ENCODE measurements at places on chromosomes 3 and 15.

- DNase-seq, result no peak
Measured at GRCh38 chr15:88323976-88324740, 67.6 kb upstream of the NTRK3 start.

DNA sequence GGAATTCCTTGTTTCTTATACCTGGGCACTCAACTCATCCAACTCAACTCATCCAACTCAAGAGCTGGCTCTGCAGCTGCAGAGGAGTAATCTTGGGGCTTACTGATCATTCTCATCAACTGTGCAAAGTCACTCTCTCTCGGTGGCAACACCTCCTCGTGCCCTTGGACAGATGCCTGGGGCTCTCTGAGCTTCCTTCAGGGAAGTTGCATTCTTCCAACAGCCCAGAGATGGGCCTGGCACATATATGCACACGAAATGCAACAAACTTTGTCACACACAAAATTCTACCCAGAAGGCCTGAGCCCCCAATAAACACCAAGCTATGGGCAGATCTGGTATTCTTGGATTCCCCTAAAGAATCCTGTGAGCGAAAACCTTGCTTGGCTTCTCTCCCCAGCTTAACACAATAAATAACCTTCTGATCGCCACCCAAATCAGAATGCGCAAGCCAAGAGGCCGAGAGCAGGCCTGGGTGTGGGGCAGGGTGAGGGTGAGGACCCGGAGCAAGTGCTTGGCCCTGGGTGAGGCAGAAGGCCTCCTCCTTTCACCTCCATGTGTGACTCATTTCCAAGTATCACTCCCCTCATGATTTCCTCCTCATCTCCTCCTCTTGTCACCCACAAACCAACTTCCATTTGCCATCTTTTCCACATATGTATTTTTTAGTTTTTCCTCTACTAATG, 15.4 kb downstream of the TGM5 start:
- DNase-seq, result no peak

DNA sequence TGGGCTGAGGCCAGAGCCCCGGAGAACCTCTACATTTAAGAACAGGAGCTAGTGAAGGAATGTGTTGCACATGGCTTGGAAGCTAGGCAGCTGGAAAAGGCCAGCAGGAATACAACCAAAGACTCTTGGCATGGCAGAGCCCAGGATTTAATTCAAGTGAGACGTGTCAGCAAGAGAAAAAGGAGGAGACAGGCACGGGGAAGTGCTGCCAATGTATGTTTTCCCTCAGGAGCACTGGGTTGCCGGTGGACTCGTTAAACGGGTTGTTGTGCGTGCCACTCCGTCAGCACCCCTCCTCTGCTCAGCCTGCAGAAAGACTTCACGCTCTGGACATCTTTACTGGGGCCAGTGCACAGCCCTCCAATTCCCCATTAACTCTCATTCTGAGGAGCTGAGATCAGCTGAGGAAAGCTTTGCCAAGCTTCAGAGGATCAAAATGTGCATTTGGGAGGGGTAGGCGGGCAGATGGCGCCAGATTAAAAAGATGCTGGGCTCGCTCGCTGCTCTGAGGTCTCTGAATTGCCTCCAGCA, 103.7 kb downstream of the PDZRN3 start:
- no peak for DNase-seq

DNA sequence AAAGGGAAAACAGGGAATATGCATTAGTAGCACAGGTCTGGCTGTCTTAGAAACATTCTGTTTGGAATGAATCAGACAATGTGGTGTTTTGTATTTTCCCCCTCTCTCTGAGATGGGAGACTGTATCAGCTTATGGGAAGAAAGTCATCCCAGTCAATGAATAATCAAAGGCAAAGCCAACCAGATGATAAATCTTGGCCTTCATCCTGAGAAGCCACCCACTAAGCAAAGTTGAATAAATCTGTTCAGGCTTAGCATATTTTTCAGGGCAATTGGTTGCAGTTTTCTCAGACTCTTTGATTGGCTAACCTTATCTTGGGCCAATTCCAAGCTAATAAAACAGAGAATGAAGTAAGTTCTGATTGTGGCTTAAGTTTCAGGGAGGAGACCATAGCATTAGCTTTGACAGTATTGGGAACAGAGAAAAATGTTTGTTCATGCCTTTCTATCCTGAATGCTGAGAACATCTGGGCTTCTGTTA, 63.6 kb upstream of the ARL8B start:
- no peak for DNase-seq

DNA sequence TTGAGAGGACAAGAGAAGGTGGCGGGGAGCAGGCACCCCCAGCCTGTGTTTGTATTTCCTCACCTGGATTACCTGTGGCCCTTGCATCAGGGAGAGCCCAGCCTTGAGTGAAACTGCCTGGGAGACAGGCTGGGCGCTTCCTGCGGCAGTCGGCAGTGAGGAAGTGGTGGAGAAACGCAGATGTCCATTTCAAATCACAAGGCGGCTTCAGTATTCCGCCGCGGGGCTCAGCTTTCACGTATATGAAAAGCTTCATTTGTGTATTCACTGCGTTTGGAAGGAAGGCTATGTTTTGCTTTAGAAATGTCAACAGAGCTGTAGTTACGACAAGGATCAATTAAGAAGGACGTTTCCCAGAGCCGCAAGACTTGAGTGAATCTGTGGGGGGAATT, 167.4 kb upstream of the CTDSPL start:
- DNase-seq, result no peak

DNA sequence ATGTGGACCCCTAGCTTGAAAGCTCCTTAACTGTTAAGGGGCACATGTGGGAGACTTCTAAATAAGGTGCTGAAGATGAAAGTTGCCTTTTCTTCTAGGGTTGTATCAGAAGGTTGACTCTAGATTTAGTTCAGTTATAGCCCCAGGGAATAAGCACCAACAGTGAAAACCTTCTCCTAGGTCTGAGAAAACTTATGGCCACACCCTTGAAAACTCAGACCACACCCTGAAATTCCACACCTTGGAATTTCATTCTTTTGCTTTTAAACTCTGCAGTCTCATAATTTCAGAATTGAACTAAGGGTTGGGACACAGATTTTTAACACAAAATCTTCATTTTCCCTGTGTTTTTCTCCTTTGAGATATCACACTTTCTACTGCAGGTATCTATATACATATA, 355.8 kb upstream of the IL12A start:
- DNase-seq, result no peak

DNA sequence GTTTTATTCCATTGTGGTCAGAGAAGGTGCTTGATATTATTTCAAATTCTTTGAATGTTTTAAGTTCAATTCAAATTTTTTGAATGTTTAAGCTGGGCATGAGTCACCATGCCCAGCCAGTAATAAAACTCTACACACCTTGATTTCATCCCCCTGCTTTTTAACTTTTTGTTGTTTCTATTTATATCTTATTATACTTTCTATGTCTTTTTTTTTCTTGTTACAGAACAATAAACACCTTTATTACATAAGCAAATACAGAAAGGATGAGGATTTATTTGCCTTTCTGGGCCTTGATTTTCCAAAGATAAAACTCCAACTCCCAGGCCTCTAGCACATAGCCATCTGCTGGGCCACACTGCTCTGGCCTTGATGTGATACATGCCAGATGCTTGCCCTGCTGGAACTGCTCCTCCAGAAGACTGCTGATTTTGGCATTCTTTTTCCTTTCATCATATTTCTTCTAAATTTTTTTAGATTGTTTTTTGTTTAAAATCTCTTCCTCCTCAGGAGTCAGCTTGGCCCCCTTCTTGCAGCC, 14.0 kb downstream of the DNAH12 start:
- DNase-seq, result no peak

DNA sequence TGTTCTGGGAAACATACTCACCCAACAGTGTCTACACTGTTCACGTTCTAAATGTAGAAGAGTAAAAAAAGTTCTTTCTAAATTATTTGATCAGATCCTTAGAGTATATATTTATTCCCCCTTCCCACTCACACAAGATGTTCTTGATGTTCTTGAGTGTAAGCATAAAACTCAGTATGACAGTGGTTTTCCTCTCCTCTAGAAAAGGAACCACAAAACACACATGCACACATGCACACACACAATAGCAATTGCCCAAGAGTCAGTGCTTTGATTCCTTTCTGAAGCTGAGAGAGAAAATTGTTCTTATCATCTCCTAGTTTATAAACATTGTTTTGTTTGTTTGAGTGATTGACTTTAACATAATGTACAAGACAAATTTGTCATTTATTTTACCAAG, 123.2 kb upstream of the PHLDB2 start:
- no peak for DNase-seq

DNA sequence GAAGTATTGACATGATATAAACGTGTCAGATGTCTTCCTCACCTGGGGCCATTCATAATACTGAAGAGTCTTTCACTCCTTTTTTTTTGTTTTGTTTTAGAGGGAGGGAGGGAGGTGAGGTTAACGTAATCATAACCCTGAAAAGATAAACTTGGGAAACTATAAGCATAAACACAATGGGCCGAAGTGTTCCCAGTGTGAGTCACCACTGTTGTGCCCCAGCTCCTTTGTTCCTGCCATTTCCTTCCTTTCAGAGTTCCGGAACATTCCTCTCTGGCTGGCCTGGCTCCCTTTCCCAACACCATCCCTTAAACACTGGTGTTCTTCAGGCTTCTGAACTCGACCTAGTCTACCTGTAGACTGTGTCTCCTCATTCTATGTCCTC, 18.6 kb downstream of the PLD1 start:
- DNase-seq, result no peak

DNA sequence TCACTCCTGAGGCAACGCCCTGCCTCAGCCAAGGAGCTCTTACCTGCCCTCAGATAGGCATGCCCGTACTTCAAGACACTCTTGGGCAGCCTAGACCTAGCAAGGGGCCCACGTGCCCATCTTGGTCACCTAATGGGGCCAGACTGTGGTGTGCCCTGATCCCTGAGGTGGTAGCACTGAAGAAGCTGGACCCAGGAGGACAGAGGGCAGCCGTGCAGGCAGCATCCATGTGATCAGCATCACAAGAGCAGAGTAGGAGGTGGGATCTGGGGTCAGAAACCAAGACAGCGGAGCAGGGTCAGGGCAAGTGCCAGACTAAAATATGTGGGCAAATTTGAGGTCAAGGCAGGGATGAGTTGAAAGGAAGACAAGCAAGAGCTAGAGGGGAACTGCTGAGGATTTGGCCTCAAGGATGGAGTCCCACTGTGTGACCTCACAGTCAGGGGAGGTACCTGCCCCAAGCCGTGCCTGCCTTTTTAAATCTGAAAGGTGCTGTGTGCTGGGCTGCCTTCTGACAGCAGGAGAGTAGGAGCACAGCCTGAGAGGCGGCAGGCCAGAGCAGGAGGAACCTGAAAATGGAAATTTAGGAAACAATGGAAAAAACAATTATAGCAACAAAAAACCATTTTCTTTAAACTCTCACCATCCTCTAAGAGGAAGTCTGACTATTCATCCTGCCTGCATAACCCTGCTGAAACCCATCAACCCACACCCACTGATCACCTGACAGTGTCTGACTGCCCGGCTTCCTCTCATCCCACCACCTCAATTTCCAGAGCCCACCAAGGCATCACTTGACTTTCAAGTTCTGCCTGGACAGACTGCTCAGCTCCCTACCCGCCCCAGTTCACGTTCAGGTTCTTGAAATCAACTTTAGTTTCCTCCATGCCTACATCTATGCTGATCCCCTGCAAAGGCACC, 7.3 kb downstream of the ZBTB38 start:
- no peak for DNase-seq

GRCh38 chr15:96261575-96262034, 68.9 kb upstream of the NR2F2 start:
- no peak for DNase-seq

- DNase-seq, result no peak
Measured at GRCh38 chr15:69677403-69677802, 224.8 kb downstream of the RPLP1 start.

GRCh38 chr3:11928381-11928780, 75.8 kb upstream of the SYN2 start:
- no peak for DNase-seq

DNA sequence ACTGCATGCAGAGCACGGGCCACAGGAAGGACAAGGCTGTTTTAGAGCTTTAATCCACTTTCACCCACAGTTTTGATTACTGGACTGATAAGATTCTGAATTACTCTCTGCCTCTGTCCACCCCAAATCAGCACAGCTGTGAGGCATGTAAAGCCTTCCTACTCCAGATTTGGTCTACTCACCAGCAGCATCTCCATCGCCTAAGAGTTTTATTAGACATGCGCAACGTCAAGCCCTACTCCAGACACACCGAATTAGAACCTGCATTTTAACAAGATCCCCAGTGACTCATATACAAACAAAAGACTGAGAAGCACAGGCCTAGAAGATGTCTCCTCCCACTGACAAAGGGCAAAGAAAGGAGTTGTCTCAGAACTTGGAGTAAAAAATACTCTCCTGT, 221.2 kb downstream of the TUSC7 start:
- no peak for DNase-seq

DNA sequence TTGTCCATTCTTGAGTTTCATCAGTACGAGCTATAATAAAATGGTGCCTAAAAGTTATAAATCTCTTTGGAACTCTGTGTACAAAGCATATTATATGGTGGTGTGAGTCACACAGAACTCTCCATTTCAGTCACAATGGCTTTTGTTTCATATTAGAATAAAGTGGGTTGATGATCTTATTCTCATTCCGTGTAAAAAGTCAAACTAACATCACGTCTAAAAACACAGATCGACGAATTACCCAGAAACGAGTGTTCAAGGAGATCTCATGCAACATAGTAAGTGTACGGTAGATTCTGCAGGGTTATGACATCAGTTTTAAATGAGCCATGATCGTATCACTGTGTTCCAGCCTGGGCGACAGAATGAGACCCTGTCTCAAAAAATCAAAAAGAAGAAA, 122.4 kb downstream of the FOXP1 start:
- no peak for DNase-seq

GRCh38 chr15:85030301-85030929, 48.8 kb downstream of the PDE8A start:
- no peak for DNase-seq

DNA sequence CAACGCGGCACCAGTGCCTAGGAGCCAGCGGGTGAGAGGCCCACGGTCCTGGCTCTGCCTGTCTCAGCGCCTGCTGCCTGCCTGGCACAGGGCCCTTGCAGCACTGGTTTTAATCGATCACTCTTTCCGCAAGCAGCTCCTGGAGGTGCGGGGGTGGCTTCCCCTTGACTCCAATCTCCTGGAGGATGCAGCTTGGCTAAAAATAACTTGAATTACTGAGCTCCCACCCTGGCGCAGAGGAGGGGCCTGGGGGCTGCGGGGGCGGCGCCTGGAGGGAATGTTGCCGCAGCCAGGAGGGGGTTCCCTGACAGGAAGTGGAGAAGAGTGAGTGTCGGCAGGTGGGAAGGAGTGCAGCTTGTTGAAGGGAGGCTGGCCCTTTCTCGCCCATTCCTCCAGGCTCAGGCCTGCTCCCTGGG, 9.9 kb upstream of the RPL29 start:
- no peak for DNase-seq

DNA sequence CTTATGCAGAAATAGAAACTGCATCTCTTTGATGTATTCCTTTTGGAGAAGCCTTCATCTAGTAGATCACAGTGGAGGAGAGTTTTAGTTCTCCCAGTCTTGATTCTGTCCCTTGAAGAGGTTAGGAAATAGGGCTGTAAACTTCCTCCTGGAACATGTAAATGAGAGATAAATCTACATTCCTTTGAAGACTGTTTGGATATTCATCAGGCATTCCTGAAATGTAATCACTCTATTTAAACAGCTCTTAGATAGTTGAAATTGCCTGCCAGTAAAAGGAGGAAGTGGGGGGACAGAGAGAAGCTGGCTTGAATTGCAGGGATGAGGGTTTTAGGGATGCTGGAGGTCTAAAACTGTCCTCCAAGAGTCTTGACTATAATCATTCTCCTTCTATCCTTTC, 254.3 kb upstream of the LRRC3B start:
- no peak for DNase-seq

- no peak for DNase-seq
Measured at GRCh38 chr15:70967646-70968045, 75.0 kb downstream of the LRRC49 start.

- no peak for DNase-seq
Measured at GRCh38 chr15:60969658-60970057, 259.4 kb downstream of the RORA start.
